ENCODE measurements at places on chromosomes 13 and 19.

DNA sequence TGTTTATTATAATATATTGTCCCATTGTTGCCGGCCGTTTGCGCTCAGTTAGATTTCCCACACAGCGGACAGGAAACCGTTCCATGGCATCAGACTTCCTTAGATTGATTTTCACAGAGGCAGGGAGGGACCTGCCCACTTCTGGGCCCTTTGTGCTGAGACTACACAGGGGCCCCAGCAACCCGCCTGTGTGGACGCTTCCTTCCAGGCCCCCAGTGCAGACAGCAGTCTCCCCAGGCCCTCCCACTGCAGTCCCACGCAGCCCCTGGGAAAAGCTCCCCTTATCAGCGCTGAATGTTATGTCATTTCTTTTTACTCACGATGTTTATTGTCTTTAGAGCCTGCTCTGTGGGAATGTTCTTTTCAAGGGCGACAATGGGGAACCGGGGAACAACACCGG, 351.7 kb upstream of the ARGLU1 start:
- DNase-seq = no peak

DNA sequence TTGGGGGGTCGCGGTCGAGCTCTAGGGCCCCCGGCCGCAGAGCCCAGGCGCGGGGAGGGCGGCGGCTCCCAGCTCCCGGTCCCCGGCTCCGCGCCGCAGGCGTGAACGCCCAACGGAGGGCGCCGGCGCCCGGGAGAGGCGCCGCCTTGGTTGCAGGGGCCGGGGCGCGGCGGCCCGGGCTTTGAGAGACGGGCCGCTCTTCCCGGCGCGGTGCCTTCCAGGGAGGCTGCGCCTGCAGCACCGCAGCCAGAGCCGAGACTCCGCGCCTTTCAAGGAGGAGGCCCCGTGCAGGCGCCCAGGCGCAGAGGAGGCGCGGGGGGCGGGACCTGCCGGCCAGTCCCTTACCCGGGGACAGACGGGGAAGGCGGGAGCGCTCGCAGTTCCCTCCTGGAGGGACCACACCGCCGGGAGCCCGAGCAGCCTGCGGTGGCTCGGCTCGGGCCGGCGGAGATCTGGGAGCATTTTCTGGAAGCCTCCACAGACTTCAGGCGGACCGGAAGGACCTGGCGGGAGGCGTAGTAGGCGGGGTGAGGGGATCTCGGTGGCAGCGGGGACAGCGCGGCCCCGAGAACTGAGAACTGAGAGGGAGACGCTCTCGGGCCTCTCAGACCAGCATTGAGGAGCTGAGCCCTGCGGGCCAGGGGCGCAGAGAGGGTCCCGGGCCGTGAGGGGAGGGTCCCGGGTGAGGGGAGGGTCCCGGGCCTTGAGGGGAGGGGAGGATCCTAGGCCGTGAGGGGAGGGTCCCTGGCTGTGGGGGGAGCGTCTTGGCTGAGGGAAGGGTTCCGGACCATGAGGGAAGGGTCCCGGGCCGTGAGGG, 25.5 kb upstream of the MCF2L start:
- DNase-seq = no peak

DNA sequence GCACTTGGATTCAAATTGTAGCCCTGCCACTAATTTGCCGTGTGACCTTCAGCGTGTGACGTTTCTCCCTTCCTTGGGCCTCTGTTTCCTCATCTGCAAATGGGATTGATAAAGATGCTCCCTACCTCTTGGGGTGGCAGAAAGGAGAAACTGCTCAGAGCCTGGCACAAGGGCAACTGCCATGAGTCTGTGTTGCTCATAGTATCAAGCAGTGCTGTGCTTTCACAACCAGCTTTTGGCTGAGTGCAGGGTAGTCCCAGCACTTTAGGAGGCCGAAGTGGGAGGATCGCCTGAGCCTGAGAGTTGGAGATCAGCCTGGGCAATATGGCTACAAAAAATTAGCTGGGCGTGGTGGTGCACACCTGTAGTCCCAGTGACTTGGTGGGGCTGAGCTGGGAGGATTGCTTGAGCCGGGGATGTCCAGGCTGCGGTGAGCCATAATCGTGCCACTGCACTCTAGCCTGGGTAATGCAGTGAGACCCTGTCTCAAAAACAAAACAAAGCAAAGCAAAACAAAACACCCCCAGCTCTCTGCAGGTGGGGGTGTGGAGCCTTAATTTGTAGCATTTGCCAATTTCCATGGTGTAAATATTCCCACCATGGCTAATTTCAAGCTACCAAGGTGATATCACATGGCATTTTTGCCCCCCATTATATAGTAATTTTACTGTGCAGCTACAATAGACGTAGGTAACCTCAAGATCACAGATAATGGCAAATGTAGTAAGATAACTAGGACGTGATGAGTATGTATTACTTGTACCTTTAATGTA, 1.6 kb upstream of the MARK4 start:
- no peak for DNase-seq

DNA sequence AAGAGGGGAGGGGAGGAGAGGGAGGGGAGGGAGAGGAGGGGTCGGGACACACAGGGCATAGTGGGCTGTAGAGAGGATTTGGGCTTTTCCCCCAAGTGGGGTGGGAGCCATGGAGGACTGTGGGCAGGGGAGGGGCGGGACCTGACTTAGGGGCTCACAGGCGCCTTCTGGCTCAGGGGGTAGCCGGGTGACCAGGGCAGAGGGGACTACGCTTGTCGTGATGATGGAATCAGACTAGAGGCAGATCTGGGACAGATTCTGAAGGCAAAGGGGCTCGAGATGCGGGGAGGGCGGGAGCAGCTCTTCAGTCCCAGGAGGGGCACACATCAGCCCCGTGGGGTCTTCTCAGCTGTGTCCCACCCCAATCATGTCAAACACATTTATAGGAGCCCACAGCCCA, 13.5 kb downstream of the NDUFA11 start:
- DNase-seq = no peak

- DNase-seq = no peak
These were observed 683.1 kb downstream of the DIAPH3 start for GRCh38 chr13:59480396-59481259.

- DNase-seq = no peak
These were observed 5.5 kb upstream of the ZFP36 start for GRCh38 chr19:39401070-39401548.
